ENCODE measurements at places on chromosomes 6 and 20.

- DNase-seq = no peak
Measured at GRCh38 chr6:105087571-105088211, 92.1 kb downstream of the POPDC3 start.

DNA sequence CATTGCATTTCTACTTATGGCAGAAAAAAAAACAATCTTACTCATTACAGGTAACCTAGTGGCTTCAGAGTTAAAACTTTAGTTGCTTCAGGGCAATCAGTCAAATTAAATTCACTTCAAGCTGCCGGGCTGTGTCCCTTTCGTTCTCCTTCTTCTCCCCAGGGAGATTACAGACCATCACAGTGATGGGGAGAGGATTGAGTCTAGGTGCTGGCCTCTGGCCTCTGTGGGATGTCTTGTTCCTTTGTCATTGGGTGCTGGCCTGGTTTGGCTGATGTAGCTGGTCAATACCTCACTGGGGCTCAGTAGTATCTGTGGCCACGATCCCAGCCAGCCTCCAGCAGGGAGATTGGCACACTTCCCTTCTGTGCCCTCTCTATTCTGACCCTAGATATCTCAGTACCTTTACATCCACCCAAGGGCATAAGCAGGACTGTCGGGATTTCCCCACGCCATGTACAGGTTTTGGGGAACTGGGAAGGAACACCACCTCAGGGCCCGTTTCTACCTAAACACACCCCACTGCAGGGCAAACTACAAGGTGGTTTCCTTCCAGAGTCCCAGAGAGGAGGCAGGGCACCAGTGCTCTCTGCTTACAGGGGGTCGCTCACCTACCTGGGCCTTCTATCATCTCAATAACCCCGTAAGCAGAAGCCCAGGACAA lies 15.4 kb downstream of the FYN start:
- no peak for DNase-seq

DNA sequence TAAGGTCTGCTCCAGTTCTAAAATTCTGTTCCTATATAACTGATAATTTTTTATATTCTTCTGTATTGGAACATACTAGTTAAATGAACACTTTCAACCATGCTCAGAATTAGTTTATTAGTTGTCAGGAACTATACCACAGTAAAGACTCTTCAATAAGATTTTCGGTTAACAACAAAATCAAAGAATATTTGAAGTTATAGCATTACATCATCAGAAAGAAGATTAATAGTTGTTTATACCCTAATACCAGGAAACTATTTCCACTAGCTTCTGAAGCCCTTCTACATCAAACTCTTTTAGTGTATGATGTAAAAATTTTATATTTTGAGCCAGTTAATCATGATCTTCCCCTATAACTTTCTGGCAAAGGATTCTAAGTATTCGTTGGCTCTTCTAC lies 6.6 kb downstream of the CALHM4 start:
- no peak for DNase-seq

GRCh38 chr6:15577550-15578171 lies 85.2 kb downstream of the DTNBP1 start:
- no peak for DNase-seq

- DNase-seq = no peak
Measured at GRCh38 chr20:889106-889505, 27.0 kb downstream of the ANGPT4 start.

DNA sequence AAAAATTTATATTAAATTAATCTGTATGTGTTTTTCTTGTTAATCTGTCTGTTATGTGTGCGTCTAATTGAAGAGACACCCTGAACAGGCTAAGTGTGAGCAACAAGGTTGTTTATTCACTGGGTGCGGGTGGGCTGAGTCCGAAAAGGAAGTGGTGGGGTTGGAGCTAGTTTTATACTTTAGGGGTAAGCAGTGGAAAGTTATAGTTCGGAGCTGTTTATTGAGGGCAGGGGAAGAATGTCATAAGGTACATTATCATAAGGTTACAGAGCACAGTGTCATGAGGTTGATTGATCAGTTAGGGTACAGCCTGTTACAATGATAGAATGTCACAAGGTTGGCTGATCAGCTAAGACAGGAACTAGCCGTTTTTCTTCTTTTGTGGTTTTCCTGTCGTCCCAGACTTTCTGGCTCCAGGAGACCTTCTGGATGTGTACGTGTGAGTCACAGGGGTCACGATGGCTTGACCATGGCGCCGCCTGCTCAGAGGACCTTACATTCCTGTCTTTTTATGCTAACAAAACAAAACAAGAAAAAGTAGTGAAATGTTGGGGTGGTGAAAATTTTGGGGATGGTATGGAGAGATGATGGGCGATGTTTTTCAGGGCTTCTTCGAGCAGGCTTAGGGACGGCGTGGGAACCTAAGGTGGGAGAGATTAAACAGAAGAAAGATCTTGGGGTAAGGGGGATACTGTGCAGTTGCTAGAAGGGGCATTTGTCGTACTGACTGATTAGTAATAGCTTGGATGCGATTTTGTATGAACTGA lies 754.0 kb upstream of the ADGRB3 start:
- no peak for DNase-seq

DNA sequence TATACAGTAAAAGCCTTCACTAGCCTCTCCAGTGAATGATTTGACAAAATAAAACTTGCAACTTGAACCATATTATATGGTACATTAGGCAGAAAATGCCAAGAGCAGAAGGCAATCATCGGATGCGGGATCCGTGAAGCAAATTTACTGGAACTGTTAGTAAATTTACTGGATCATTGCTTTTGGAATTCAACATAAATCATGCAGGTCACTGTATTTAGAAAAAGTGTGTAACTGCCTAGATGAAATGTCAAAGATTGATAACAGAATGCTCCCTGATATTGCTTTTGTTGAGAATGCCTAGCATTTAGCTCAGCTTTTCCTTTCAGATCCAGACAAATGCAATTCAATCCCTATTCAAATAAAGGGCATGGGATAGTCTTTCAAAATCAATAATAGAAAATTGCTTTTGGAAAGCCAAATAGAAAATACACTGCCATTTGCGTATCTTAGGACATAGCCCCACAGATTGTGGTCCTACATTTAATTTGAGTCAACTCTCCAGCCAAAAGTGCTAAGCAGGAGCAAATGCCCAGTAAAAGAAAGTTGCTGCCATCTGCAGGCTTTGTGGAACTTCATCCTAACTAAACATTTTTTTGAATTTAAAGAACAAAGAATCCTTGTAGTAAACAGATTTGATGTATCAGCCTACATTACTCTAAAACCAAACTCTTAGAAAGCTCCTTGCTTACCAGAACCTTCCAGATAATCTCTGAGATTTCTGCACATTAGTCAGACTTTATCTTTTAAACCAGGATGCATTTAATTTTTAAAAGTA lies 109.5 kb upstream of the HSF2 start:
- no peak for DNase-seq

DNA sequence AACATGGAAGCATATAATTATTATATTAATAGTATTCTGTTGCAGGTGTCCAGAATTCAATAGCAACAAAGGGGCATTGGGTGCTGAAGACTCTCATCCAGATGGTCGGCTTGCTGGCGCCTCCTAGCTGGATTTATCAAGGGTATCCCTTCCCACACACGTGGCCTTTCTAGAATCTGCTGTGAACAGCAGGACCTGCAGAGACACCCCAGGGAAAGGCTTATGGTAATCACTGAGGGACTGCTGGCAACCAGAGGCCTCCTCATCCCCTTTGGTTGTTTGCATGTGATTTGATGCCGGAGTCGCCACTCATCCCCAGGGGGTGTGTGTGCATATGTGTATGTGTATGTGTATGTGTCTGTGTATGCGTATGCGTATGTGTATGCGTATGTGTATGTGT lies 20.6 kb downstream of the ZFP64 start:
- no peak for DNase-seq

GRCh38 chr6:144314562-144314961 lies 29.4 kb downstream of the UTRN start:
- no peak for DNase-seq

- no peak for DNase-seq
Measured at GRCh38 chr6:77470983-77471382, 7.7 kb upstream of the HTR1B start.

DNA sequence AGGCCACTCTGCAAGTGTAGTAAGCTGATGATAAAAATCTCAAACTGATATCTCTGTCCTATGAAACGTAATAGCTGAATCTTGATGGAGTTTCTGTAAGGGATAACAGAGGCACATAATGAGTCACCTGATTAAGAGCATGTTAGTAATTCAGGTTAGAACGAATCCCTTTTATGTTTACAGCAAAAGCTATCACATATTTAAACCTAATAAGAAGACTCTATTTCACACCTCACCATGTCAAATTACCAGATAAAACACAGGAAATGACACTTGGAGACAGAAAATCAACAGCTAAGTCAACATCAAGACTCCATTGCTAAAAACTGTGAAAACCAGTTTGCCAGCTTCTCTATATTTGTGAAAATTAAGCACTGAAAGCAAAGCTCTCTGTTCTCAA lies 11.8 kb downstream of the CST7 start:
- DNase-seq = no peak

- no peak for DNase-seq
Measured at GRCh38 chr20:2822073-2822472, 5.9 kb downstream of the TMEM239 start.

GRCh38 chr6:55566036-55566710 lies 12.8 kb downstream of the HMGCLL1 start:
- no peak for DNase-seq

GRCh38 chr6:105474234-105474633 lies 71.4 kb upstream of the PREP start:
- DNase-seq = no peak

- no peak for DNase-seq
Measured at GRCh38 chr6:32379545-32379944, 7.8 kb upstream of the TSBP1 start.

- DNase-seq = no peak
Measured at GRCh38 chr20:32184961-32185603, 22.5 kb downstream of the PLAGL2 start.

DNA sequence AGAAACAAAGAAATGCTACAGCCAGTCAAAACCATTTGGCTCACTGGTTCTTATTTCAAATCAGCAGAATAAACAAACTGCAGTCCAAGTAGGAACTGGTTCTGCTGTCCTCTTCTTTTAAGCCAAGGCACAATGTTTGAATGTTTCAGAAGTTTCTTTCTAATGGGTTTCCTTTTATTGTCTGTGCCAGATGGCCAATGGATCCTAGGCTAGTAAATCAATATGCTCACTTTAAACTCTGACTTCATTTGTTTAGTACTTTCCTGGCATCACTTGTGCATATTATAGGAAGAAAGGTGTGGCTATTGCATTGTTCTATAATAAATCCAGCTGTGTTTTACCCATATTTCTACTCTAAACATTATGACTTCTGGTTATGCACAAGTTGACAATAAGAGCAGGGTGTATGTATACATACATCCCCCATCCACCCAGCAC lies 99.7 kb upstream of the PLCB4 start:
- DNase-seq = no peak
